ENCODE measurements at places on chromosomes 2 and 18.
A peak's percentile ranks its signal among the peaks of the same experiment; 100 is the strongest.

- no peak for DNase-seq
Measured at GRCh38 chr2:165112133-165112573, 91.7 kb downstream of the SCN3A start.

DNA sequence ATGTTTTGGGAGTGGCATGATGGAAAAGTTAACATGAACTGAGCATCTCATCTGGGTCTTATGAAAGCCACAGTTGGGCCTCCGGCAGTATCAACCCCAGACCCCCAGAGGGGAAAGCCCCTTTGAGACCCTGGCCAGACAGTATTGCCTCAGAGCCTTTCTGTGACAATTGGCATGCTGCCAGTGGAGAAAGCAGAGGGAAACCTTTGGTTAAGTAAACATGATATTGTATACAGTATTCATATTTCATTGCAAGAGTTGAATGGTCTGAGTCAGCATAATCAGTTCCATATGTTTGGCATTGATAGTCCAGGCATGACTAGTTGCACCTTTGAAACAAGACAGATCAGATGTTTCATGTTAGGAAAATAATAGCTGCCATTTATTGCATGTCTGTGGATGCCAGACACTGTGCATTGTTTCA, 20.0 kb downstream of the MERTK start:
- DNase-seq: no peak

GRCh38 chr2:98948956-98949739, 13.1 kb upstream of the CRACDL start:
- no peak for DNase-seq

DNA sequence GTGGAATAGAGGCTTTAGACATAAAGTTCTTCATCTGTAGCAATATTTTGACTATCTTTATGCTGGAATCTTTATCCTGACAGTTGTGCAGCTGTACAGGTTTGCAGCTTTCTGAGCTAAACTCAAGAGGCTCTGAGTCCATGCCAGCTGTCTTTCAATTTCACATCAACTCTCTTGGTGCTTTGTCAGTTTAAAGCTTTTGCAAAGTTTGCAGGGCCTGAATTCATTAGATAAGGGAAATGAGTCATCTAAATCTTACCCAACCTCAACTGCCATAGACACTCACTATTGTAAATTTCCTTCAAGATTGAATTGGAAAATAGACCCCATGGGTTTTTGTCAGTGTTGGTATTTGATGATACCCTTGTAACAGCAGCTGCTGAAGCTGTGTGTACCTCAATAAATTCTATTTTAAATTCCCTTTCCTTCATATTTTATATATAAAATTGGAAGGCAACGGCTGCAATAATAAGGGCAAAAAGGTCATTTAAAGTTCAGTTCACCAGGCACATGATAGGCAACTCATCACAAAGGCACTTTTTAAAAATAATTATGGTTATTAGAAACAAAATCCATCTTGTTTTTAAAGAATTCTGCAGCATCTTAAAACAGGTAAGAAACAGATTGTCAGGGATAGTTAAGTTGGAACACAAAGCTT, 169.9 kb upstream of the SLC39A10 start:
- no peak for DNase-seq

DNA sequence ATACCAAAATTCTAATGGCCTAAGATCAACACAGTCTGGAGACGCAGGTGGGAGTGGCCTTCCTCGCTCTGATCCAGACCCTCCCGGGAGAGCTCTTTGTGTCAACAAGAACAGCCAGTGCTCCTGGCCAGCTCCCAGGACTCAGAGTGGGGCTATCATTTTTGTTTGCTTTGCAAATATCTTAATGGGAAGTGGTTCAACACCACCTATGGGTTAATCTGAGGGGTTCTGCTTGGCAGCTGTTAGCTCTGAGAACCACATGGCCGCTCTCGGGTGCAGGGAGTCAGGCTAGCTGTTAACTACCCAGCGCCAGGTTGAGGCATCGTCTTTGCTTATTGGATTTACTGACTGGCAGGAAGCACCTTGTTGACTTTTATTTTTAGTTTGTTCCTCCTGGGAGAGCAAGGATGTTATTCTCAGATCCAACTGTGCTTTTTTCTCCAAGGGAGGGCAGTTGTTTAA, 184.8 kb upstream of the SP5 start:
- DNase-seq: peak; percentile 96

GRCh38 chr2:113167962-113168340, 5.8 kb upstream of the PSD4 start:
- DNase-seq: no peak

- no peak for DNase-seq
Measured at GRCh38 chr2:2758793-2759367, 427.8 kb upstream of the MYT1L start.

DNA sequence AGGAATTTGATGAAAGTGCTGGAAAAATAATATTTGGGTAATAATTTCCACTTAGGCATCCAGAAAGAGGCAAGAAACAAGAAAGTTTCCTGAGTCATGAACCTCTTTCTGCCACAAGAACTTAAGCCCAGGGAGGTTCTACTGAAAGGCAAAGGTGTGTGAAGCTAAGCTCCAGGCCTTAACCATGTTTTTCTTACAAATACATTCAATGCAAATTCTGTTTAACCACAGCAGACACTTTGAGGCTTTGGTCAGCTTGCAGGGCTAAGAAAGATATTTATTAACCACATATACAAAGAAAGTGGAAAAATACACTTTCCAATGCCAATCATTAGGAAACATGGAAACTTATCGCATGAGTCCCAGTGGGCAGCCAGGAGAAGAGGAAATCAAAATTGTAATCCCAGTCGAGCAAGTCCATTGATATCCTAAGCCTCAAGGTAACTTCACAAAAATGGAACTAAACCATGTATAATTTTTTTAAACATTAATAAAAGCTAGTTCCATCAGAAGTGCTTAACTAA, 68.3 kb downstream of the PIEZO2 start:
- no peak for DNase-seq

DNA sequence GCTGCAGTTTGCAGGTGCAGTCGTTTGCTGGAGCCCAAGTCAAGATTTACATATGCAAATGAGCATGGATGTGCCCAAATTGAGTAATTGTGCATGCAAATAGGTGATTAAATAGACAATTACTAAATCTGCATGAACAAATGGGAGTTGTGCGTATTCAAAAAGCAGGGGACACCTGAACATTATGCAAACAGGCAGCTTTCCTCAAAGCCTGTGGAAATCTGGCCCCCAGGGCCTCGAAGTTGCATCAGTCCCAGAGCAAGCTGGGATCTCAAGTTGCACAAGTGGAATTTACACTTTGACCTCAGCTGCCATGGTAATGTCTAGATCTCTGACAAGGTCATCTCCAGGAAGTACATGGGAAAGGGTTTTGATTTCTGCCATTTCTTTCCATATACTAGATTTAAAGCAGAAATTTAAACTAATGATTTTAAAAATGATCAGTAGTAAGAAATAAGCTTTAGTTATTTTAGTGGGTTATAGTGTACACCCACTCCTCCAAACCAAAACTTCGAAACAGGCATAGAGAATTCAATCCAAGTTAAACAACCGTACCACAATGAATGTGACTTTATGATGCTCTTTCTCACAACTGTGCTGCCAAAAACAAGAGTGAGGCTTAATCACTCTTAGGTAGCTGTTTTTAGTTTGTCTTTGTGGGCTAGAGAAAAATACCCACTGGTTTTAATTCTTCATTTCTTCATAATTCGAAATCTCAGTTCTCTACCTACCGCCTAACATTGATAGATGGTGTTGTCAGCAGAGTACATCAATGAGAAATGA, 110.7 kb downstream of the RND3 start:
- no peak for DNase-seq

- peak; percentile 8 for DNase-seq
Measured at GRCh38 chr2:56288838-56289580, 105.2 kb downstream of the CCDC85A start.

GRCh38 chr18:45122506-45122905, 441.8 kb downstream of the SETBP1 start:
- DNase-seq: no peak

- DNase-seq: peak; percentile 59
Measured at GRCh38 chr18:8741117-8741516, 35.8 kb downstream of the MTCL1 start.

GRCh38 chr2:118003396-118003824, 10.5 kb downstream of the CCDC93 start:
- peak; percentile 53 for DNase-seq

- no peak for DNase-seq
Measured at GRCh38 chr18:61569176-61569892, 236.1 kb downstream of the CDH20 start.

- no peak for DNase-seq
Measured at GRCh38 chr2:199680482-199680881, 170.5 kb downstream of the FTCDNL1 start.

DNA sequence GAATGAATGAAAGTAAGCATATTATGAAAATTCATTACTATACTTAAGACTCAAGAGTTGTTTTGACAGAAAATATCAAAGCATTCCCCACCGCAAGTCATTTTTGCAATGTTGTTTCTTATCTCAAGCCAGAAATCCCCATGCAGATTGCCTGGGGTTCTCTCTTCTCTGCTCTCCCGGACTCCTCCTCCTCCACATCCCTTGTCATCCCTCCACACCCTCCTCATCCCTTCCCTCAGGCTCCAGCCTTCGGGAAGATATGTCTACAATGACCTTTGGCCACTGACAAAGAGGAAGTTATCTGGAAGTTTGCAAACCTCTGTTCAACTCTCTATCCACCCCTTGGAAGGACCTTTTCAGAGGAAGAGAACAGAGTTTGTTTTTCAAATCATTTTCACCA, 11.9 kb downstream of the TFCP2L1 start:
- DNase-seq: no peak

DNA sequence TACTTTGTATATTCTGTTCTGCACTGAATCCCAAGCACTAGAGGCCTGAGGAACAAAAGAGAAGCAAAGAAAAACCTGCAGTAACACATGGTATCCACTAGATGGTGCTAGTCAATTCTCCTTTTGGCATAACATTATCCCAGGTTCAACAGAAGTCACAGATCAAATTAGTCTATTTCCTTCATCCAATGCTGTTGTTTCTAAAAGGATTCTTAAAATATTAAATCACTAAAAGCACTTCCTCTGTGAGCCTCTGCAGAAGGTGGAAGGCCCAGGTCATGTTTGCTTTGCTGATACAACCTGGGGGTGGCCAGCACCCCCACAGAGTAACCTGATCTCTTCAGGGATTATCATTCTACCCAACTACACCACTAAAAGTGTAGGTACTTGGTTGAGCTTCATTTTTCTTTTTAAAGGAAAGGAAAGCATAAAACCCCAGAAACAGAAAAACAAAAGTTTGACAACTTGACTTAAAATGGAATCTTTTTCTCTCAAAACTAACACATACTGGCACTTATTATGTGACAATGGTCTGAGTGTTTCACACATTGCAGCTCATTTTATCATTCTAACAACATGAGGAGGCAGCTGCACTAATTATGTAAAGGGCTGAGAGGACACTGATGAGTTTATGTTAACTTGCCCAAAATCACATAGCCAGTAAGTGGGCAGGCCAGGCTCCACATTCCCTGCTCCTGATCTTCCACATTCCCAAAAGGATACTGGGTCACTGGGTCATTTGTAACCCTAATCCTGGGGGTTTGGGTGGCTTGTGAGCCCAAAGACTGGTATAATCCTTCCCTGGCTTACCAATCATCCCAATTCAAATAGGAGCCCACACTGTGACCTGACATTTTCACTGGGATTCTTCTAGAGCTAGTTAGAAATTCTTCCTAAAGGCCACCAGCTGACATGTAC, 66.8 kb upstream of the DNER start:
- peak; percentile 39 for DNase-seq

- DNase-seq: no peak
Measured at GRCh38 chr18:43757273-43757672, 480.0 kb upstream of the SYT4 start.

- no peak for DNase-seq
Measured at GRCh38 chr2:32951672-32952071, 4.9 kb downstream of the LTBP1 start.

GRCh38 chr2:212854771-212855170, 296.6 kb downstream of the IKZF2 start:
- DNase-seq: no peak

- DNase-seq: no peak
Measured at GRCh38 chr2:33230842-33231241, 245.6 kb upstream of the RASGRP3 start.

GRCh38 chr18:36831139-36831538, 2.2 kb downstream of the KIAA1328 start:
- no peak for DNase-seq

GRCh38 chr18:52750995-52751394, 411.0 kb downstream of the DCC start:
- DNase-seq: no peak

- peak; percentile 23 for DNase-seq
Measured at GRCh38 chr2:186717320-186718007, 23.6 kb downstream of the FAM171B start.

DNA sequence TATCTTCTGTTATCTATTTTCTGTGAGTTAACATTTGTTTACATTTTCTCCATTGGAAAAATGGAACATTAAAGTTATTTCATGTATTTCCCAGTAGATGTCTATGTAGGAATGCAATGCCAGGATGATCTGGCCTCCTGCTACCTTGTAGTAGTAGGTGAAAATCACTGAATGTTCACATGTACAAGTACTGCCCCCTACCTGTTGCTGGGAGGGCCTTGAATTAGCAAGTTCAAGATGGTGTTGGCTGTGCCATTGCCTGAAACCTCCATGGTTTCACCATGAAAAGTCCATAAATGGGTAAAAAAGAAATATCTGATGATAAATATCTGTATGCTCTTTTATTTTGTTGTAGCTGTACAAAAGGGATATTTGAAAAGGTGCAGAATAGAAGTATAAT, 30.7 kb downstream of the XRCC5 start:
- DNase-seq: no peak

DNA sequence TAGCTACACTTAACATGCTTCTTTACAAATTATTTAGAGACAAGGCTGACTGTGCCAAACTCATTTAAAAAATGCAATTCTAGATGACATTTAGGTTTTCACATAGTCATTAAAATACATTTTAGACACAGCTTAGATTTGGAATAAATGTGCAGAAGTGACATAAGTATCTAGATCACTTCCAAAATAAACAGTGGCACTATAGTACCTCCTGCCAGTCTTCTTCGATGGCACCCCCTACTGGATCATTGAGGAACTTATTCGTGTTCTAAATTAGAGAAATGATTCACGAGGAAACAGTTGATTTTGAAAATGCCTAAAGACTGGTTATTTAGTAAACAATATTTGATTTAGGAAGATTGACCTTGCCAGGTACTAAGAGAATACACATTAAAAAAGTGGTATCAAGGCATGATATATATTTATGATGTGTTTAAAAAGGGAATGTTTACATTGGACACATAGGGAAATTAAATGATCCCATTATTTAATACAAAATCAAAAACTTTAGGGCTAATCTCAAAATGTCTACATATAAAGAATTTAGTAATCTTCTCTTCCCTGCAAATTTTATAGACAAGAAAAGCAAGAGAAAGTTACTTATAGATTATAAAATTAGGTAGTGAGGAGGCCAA, 323.9 kb downstream of the XIRP2 start:
- peak; percentile 62 for DNase-seq
